ENCODE measurements at places on chromosomes 7 and 10.

DNA sequence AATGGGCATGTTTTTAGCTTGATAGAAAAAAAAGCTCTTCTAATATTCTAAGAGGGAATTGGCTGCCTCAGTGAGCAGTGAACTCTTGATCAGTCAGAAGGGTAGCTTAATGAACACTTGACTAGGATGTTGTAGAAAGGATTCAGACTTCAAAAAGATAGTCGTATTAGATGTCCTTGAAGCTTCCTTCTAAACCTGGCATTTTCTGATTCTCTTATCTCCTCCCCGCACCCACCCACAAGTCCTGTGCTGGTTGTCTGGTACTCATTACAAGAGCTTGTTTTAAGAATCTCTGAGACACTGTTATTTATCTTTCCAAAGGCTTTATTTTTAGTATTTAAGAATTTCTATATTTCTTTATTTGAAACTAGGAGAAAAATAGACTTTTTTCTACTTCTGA is 7.4 kb upstream of the SMIM30 start:
- DNase-seq: no peak

GRCh38 chr7:118762451-118762850 is 537.9 kb downstream of the ANKRD7 start:
- no peak for DNase-seq

- no peak for DNase-seq
Observed at GRCh38 chr7:71497256-71497946, 365.5 kb downstream of the GALNT17 start.

- DNase-seq: no peak
Observed at GRCh38 chr10:63383141-63383540, 82.6 kb downstream of the JMJD1C start.

DNA sequence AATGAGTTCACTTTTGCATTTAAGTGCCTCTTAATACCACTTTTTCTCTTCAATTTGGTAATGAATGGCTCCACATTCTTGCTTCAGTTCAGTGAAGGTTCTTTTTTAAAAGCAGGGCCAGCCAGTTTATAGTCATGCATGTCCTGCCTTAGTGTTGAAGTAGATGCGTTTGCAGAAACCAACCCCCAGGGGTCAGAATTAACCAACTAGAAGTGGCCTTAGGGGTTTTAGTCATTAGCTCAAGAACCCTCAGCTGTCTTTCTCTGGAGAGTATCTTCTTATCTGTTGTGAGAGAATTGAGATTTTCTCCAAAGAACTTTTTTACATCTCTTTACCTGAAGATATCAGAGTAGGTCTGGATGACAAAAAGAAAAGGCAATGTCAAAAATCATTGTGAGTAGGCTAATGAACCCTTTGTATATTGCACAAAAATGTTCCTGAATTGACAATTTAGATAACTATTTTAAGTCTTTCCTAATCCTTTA is 82.2 kb downstream of the PIK3CG start:
- peak; percentile 67 for DNase-seq

DNA sequence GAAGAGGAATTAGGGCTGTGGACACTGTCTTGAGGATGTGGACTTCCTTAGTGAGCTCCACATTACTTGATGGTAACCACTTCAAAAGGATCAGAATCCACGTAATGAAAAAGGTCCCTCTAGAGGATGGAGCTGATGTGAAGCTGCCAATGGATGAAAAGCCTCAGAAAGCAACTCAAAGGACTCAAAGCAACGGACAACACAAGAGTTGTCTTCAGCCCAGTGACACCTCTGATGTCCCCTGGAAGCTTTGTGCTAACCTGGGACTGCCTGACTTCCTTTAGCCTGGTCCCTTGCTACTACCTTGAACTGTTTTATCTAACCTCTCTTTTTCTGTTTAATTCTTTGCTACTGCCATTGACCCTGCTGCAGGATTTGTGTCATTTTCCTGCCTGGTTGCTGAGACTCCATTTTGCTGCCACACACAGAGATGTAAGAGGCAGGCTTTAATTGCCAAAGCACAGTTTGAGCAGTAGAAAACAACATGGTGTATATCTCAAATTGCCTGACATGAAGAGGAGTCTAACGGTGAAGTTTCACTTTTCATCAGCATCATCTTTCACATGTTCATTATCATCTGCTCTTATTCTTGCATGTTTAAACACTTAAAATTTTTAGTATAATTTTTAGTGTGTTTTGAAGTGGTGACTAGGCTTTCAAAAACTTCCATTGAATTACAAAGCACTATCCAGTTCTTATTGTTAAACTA is 11.1 kb upstream of the SGCE start:
- no peak for DNase-seq
